Spleen (tissue), 13 donors: ENCODE measurements at places on chromosomes 4 and X. TPM values are rescaled to one million over a fixed set of nuclear protein-coding genes. Genes with fewer than 3 reads are reported as not detected.

DNA sequence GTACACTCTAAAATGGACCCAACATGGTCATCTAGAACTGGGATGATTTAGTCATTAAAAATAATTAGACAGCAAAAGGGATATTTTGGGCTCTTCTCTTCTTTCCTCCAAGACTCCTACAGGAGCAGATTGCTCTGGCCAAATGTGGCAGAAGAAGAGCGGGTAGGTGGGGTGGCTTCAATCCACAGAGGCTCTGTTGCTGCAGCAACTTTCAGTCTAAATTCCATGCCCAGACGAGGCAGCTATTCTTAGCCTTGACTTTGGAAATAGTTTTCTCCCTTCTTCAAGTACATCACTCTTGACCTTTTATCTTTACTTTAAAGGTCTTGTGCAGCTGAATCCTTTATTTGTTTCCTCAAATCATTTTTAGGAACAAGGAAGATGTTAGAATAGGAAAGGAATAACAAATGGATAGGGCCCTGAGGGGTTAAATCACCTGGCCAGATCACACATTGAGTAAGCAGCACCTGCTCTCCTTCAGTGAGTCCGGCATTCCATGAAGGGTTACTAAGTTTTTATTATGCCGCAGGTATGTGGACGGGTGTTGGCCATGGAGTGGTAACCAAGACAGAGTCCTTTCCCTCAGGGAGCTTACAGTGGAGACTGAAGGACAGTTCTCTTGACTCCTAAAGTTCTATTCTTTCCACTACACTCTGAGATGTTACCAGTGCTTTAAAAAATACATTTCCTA lies 19.3 kb upstream of the SORBS2 start:
- no peak for DNase-seq
- H3K4me3 ChIP-seq: no peak overlapping the region
- H3K27me3 ChIP-seq: no peaks in the 10 kb centered on the region
- no peaks in the 10 kb centered on the region for H3K36me3 ChIP-seq

GRCh38 chr4:1019729-1020470 lies 8.5 kb downstream of the FGFRL1 start:
- H3K4me3 ChIP-seq: no peak overlapping the region
- H3K27ac ChIP-seq: no peak overlapping the region
- H3K36me3 ChIP-seq: peaks cover 7% of the 10 kb centered on the region
- H3K4me1 ChIP-seq: peaks cover 34% of the 10 kb centered on the region

DNA sequence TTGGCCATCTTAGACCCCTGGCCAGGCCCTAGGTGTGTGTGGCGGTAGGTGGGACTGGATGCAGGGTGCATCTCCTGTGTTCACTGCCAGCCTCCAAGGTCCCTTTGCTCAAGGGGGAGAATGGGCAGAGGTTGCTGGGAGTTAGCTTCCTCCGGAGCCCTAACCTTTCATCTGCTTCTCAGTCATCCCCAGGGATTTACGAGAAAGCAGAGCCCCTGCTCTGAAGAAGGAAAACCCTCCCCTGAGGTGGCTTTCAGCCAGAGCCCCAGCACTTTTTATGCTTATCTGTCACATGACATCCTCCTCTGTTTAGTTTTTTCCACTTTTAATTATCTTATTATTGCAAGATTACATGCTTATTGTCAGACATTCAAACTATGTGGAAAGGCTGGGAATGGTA lies 44.9 kb upstream of the DDX3X start:
- H3K4me3 ChIP-seq: no peak overlapping the region
- no peak for DNase-seq
- no peak overlapping the region for H3K27ac ChIP-seq
- no peaks in the 10 kb centered on the region for H3K27me3 ChIP-seq
- H3K4me1 ChIP-seq: no peaks in the 10 kb centered on the region

GRCh38 chr4:168871632-168872031 lies 138.4 kb downstream of the CBR4 start:
- H3K4me3 ChIP-seq: no peak overlapping the region
- H3K4me1 ChIP-seq: peaks cover 4% of the 10 kb centered on the region
- H3K36me3 ChIP-seq: no peaks in the 10 kb centered on the region
- no peaks in the 10 kb centered on the region for H3K27me3 ChIP-seq
- H3K27ac ChIP-seq: no peak overlapping the region

CCDC149 gene
- 16.0 TPM for total RNA-seq

- H3K36me3 ChIP-seq: no peaks in the 10 kb centered on the region
- no peak overlapping the region for H3K4me3 ChIP-seq
- DNase-seq: no peak
Measured at GRCh38 chr4:186717556-186717955, 6.1 kb downstream of the FAT1 start.

GRCh38 chr4:54513204-54513603 lies 144.6 kb upstream of the KIT start:
- H3K27ac ChIP-seq: no peak overlapping the region
- no peaks in the 10 kb centered on the region for H3K4me1 ChIP-seq
- no peak overlapping the region for H3K4me3 ChIP-seq
- H3K27me3 ChIP-seq: no peaks in the 10 kb centered on the region
- no peaks in the 10 kb centered on the region for H3K36me3 ChIP-seq

DNA sequence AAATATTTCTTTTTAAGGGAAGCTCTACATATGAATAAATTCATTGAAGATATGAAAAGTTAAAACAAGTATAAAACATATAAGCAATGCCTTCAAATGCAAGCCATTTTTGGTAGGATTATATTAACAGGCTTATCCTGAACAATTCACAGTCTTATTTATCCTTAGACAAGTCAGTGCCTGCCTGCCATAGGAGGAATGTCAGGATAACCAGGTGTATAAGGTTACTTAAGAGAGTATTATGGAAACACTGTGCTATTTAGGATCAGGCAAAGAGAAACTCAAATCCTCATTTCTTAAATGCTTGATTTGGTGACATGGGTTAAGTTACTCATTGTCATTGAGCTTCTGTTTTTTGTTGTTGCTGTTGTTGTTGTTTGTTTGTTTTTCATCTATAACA lies 2029.9 kb upstream of the AGA start:
- no peak overlapping the region for H3K27ac ChIP-seq
- H3K4me3 ChIP-seq: no peak overlapping the region
- no peaks in the 10 kb centered on the region for H3K27me3 ChIP-seq
- no peaks in the 10 kb centered on the region for H3K36me3 ChIP-seq
- no peak for DNase-seq

- H3K27me3 ChIP-seq: no peaks in the 10 kb centered on the region
- no peak for DNase-seq
- H3K4me1 ChIP-seq: peaks cover 10% of the 10 kb centered on the region
- peak overlapping the region; percentile 39 for H3K4me3 ChIP-seq
- peak overlapping the region; percentile 86 for H3K27ac ChIP-seq
- no peaks in the 10 kb centered on the region for H3K36me3 ChIP-seq
Measured at GRCh38 chrX:136778916-136779315, 1.8 kb downstream of the ARHGEF6 start.

GRCh38 chr4:2741626-2742025 lies 14.5 kb downstream of the TNIP2 start:
- H3K36me3 ChIP-seq: no peaks in the 10 kb centered on the region
- DNase-seq: peak; percentile 49
- H3K27me3 ChIP-seq: no peaks in the 10 kb centered on the region
- no peak overlapping the region for H3K27ac ChIP-seq
- H3K4me3 ChIP-seq: no peak overlapping the region

- no peaks in the 10 kb centered on the region for H3K36me3 ChIP-seq
- H3K27ac ChIP-seq: no peak overlapping the region
- no peak for DNase-seq
- H3K4me1 ChIP-seq: no peaks in the 10 kb centered on the region
- H3K27me3 ChIP-seq: peaks cover 6% of the 10 kb centered on the region
Measured at GRCh38 chrX:107566604-107567262, 61.6 kb upstream of the PRPS1 start.

- no peaks in the 10 kb centered on the region for H3K4me1 ChIP-seq
- H3K27ac ChIP-seq: no peak overlapping the region
- DNase-seq: no peak
- no peaks in the 10 kb centered on the region for H3K36me3 ChIP-seq
- no peaks in the 10 kb centered on the region for H3K27me3 ChIP-seq
- H3K4me3 ChIP-seq: no peak overlapping the region
Measured at GRCh38 chrX:72366178-72366577, 60.5 kb upstream of the CITED1 start.

DNA sequence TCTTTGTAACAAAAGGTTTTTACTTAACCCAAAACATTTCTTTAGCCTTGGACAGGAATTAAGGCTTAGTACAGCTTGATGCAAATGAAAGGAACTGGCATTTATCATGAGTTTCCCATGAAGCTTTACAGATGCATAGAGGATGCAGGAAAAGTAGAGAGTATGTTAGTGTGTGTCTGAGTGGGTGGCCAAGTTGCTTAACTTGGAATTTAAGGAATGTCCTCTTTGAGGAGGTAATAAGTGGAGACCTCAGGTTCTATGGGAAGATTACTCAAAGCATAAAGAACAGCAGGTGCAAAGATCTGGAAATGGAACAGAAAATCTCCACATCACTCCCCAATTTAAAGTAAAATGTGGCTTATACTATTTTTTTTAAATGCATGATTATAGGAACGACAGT lies 457.9 kb downstream of the KCNIP4 start:
- DNase-seq: no peak
- H3K27me3 ChIP-seq: no peaks in the 10 kb centered on the region
- no peaks in the 10 kb centered on the region for H3K4me1 ChIP-seq
- H3K36me3 ChIP-seq: no peaks in the 10 kb centered on the region
- H3K4me3 ChIP-seq: no peak overlapping the region
- no peak overlapping the region for H3K27ac ChIP-seq

TCEAL5 gene
- total RNA-seq: not detected

- peaks cover 76% of the 10 kb centered on the region for H3K4me1 ChIP-seq
- peak overlapping the region; percentile 41 for H3K27ac ChIP-seq
- H3K4me3 ChIP-seq: no peak overlapping the region
- peaks cover 56% of the 10 kb centered on the region for H3K36me3 ChIP-seq
Measured at GRCh38 chr4:1305261-1305711, 15.6 kb downstream of the MAEA start.

EFHC2 gene
- total RNA-seq: 0.43 TPM

DNA sequence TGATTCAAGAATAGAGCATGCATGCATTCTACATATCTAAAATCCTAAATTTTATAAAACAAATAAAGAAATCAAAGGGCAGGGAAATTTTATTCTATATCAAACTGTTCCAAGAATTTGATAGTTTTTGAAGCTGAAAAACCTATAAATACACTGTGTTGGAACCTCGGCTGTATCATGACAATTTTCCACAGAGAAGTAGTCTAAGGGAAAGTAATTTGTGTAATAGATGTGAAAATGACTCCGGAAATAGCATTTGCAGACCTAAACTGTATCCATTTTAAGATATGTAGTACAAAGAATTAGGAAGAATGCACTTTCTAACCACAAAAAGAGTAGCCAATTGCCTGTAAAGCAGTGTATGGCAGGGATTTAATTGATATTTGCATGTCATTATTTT lies 112.5 kb upstream of the WDR17 start:
- DNase-seq: no peak
- no peak overlapping the region for H3K27ac ChIP-seq
- no peaks in the 10 kb centered on the region for H3K4me1 ChIP-seq
- no peaks in the 10 kb centered on the region for H3K36me3 ChIP-seq
- H3K4me3 ChIP-seq: no peak overlapping the region
- no peaks in the 10 kb centered on the region for H3K27me3 ChIP-seq

IBSP gene
- total RNA-seq: not detected

DNA sequence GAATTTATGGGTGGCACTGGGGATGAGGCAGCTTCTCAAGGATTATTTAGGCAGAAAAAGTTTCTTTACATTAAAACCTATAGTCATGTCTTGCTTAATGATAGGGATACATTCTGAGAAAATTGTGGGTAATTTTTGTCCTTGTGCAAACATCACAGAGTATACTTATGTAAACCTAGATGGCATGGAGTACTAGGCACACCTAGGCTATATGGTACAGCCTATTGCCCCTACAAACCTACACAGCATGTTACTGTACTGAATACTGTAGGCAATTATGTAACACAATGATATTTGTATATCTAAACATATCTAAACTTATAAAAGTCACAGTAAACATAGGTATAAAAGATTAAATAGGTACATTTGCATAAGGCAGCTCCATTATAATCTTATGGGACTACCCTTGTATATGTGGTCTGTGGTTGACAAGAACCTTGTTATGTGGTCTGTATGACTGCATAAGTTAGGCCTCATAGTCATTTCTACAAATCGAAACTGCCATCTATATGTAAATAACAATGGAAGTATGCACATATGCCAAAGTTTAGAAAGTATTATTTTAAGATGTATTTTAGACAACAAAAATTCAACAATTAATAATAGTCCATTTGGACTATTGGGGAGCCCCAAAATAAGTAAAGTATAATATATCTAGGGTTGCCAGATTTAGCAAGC lies 87.3 kb downstream of the CFAP299 start:
- H3K27ac ChIP-seq: no peak overlapping the region
- H3K36me3 ChIP-seq: no peaks in the 10 kb centered on the region
- H3K4me3 ChIP-seq: no peak overlapping the region
- H3K27me3 ChIP-seq: no peaks in the 10 kb centered on the region
- no peak for DNase-seq

CXCL10 gene
- total RNA-seq: 2.1 TPM

NUDT10 gene
- 13.8 TPM for total RNA-seq

DNA sequence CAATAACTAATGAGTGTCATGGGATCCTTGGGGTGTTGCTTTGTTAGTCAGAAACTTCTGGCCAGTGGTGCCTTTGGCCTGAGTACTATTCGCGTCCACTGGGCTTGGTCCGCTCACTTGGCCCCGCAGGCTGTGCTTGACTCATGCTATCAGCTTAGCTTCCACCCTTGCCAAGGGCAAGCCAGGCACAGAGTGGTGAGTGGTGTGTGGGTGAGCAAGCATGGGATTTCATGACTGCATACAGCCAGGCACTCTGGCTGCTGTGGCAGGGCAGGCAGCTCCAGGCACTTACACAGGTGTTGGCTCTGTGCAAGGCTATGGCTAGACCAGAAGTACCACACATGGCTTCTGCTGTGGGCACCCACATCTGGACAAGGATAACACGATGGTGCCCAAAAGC lies 1026.3 kb downstream of the PCDH19 start:
- no peaks in the 10 kb centered on the region for H3K4me1 ChIP-seq
- no peak overlapping the region for H3K4me3 ChIP-seq
- DNase-seq: peak; percentile 60
- no peaks in the 10 kb centered on the region for H3K27me3 ChIP-seq
- H3K36me3 ChIP-seq: no peaks in the 10 kb centered on the region

- DNase-seq: no peak
- no peaks in the 10 kb centered on the region for H3K36me3 ChIP-seq
- no peak overlapping the region for H3K27ac ChIP-seq
- no peak overlapping the region for H3K4me3 ChIP-seq
- no peaks in the 10 kb centered on the region for H3K4me1 ChIP-seq
Measured at GRCh38 chrX:97471071-97471470, 587.4 kb downstream of the RPA4 start.

- DNase-seq: no peak
- no peak overlapping the region for H3K27ac ChIP-seq
- no peaks in the 10 kb centered on the region for H3K36me3 ChIP-seq
- H3K4me3 ChIP-seq: no peak overlapping the region
- H3K4me1 ChIP-seq: no peaks in the 10 kb centered on the region
- no peaks in the 10 kb centered on the region for H3K27me3 ChIP-seq
Measured at GRCh38 chrX:71000139-71000538, 68.0 kb downstream of the SNX12 start.
